ENCODE measurements at places on chromosomes 4 and X.
A peak's percentile ranks its signal among the peaks of the same experiment; 100 is the strongest.

DNA sequence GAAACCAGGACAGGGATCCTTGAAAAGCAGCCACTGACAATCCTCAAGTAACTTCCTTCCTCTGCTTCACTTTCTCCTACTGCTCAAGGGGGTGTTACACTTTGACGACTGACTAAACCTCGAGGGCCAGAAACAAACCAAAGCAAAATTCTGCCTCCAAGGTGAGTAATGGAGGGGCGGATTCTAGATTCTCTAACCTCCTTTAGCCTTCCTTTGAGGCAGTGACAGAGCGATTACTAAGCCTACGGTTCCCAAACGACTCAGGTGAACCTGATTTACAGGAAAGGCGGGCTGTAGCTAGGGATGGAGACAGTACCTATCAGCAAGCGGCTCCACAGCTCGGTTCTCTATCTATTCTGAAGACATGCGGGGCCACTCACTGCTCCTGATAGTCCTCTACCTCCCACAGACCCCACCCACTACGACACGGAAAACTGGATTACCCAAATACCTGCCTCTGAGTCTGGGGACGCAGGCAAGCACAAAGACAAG lies 487 bp downstream of the TBCK start:
- no peak for DNase-seq

GRCh38 chr4:41369680-41370079 lies 113.0 kb downstream of the UCHL1 start:
- peak; percentile 63 for DNase-seq

DNA sequence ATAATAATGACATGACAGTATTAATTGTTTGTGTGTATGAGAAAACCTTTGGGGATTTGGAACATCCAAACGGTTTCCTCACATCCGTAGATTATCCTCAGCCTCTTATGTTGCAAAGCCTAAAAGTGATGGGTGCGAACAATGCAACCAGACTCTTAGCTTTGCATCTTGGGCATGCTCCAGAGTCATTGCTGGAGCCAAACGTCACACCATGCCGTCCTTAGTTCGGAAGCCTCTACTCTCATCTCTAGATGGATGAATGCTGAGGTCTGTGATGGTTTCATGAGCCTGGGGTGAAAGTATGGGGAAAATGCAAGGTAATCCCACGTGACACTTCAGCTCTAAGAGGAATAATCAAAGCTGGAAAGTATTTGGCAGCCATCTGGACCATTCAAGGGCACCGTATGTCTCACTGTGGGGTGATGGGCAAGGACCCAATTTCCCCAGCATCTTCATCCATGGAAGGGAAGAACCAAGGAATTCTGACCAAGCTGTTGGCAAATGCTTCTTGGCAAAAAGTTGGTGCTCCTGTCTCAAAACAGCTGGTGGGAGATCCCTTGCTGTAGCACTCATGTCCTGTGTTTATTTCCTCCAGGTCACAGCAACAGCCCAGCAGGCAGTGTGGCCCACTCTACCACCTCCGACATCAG lies 6.3 kb upstream of the RTL5 start:
- peak; percentile 51 for DNase-seq

GRCh38 chrX:42079968-42080367 lies 156.6 kb upstream of the CASK start:
- DNase-seq: no peak

DNA sequence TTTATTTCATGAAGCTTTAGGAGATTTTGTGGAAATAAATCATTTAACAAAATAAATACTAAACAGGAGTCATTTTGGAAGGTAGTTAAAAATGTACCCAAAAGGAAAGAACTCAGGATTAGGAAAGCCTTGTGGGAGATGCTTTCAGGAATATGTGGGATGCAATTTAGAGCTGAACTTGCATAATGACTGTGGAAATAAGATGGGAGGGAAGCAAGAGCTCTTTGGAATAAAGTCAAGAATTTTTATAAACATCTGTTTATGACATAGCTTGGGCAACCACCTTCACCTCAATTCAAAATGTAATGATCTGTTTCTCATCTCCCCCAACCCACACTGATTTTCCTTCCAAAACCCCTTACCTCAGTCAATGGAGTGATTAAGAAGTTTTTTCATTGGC lies 623.8 kb downstream of the FAT4 start:
- no peak for DNase-seq

DNA sequence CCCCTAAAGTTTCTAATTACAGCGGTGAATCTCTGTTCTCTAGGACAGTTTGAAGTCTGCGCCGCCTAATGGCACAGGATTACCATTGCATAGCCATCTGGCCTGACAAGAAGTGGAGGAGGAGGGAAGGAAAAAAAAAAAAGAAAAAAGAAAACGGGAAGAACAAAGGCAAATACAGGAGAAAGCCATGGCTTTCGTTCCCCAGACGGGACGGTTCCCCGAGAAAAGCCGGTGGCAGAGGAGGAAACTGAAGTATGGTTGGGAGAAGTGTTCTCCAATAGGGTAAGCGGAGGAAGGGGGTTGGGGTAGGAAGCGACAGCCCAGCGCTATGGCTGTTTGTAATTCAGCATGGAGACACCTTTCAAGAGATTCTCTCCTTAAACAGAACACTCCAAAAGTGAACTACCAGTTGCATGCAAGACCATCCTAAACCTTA lies 80.8 kb downstream of the HMGN5 start:
- peak; percentile 7 for DNase-seq

GRCh38 chr4:105193536-105193935 lies 46.9 kb downstream of the TET2 start:
- DNase-seq: no peak

DNA sequence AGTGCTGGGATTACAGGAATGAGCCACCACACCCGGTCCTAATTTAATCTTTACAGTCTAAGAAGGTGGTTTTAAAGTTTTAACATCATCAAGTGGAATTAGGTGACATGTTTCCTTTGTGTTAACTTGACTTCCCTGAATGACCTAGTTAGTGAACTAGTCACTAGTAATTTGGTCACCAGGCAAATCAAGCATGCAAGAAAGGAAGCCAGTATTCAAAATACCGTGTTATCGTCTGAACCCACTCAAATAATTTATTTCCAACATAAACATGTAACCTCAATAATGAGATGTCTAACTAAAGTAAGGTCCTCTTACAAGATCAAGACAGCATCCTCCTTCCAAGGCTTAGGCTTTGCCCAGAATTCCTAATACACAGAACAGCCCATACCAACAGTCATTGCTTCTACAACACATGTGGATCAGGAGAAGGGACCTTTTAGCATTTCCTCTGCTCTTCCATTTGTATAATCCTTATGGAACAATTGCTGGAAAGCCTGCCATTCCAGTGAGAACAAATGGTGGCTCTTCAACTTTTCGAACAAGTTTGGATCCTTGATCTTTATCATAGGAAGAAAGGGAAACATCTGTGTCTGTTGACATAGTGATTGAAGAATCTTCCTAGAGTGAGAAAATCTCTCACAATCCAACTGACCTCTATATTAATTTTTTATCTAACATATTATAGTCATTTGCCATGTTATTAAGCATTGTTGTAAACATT lies 97.2 kb downstream of the ANXA3 start:
- no peak for DNase-seq

- no peak for DNase-seq
Measured at GRCh38 chrX:38701073-38701472, 100.2 kb upstream of the MID1IP1 start.

- peak; percentile 92 for DNase-seq
Measured at GRCh38 chr4:74990276-74990875, 57.5 kb downstream of the PARM1 start.

DNA sequence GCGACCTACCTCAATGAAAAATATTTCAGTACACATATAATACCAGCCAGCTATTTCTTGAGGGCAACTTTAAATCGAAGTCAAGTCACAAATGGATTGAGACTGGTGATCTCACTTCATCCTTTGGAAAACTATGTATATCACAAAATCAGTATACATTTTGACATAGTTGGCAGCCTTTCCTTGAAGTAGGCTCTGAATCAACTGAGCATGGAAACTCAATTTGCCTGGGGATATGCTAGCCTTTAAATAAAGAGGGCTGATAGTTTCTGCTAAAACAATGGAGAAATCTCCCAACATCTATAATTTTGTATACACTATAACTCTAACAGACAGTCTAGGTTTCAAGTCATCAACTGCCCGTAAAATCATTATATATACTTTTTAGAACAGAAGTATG lies 282.8 kb upstream of the TENM3 start:
- no peak for DNase-seq

- no peak for DNase-seq
Measured at GRCh38 chrX:74179071-74179470, 124.9 kb upstream of the ZCCHC13 start.

DNA sequence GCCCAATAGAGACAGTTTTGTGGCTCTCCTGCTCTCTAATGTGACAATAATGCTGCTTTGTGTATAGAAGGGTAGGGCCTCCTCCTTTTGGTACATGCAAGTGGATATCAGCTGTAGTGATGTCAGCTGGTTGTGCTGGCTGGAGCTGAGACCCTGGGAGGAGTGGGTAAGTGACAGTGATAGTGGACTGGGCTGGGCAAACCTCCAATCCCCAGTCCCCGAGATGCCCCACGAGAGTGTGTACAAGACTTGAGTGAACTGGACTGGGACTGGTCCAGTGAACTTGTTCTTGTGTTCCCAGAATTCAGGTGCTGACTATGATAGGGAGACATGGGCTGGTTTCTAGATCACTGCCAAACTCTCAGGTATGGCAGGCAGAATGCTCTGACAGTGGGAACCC lies 583.6 kb upstream of the PCDH10 start:
- DNase-seq: no peak

GRCh38 chr4:123916821-123917220 lies 520.2 kb downstream of the SPRY1 start:
- no peak for DNase-seq

DNA sequence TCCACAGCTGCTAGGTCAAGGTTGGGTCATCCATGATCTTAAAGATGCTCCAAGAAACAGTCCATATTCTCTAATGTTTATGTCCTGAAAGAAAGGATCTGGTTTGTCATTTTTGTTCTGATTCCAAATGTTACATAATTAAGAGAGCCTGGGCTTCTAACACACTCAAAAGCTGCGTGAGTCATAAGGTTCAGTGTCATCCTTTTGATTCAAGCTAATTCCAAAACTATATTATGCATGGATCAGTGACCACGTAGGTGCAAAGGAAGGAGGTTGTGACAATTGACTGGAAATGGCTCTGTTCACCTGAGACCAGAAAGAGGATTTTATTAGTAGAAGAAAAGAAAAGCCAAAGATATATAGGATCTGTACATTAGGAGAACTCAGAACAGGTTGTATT lies 268.7 kb upstream of the GK2 start:
- DNase-seq: no peak

GRCh38 chr4:169122422-169122821 lies 112.4 kb upstream of the CBR4 start:
- no peak for DNase-seq

DNA sequence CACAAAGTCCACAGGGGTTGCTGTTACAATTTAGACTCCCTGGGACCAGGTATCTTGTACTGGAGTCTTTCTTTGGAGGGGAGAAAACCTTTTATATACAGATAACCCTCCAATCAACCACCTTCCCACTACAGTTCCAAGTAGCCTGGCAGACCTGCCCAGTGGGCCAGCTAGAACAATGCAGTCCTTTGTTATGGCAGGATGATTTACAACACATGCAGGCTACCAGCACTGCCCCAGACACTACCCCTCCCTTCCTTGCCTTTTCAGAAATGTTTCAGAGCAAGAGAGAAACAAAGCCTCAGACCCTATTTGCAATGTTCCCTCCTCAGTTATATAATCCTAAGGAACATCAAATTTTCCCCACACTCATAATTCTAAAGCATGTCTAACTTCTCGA lies 11.1 kb downstream of the RASL11B start:
- no peak for DNase-seq

DNA sequence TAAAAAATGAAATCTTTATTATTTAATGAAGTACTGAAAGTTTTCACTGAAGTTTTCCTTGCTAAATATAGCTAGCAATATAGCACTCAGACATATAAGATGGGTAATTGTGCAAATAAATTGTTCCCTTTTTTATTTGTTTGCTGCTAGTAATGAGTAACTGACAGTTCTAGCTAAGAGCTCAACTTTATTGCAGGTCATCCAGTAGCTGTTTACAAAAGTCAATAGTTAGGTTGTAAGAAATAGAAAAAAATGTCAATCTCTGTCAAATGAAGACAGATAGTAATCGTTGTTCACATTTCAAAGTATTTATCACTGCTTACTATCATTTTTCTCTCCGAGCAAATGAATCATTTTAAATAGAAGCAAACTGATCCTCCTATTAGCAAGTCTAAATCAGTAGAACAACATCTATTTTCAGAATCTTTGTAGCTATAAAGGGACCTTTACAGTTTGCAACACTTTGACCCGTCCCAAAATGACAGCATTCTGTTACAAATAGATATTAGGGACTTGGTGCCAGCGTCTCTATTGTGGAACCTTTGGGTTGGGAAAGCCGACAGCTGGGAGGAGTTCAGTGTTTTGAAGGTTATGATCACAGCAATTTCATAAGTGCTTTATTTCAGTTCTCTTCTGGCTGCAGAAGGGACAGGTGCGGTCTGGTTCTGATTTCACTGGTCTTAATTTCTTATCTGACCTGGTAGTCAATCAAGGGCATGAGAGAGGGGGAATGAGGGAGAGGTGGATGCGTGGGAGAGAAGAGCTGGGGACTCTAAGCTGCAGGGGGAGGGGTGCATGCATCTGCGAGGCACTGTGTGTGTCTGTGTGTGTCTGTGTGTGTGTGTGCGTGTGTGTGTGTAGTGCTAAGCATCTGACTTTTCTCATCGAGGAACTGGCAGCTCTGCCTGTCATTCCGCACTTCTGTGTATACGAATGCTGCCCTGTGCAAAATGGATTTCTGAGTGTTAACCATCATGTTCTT lies 227.9 kb upstream of the PITX2 start:
- DNase-seq: no peak

DNA sequence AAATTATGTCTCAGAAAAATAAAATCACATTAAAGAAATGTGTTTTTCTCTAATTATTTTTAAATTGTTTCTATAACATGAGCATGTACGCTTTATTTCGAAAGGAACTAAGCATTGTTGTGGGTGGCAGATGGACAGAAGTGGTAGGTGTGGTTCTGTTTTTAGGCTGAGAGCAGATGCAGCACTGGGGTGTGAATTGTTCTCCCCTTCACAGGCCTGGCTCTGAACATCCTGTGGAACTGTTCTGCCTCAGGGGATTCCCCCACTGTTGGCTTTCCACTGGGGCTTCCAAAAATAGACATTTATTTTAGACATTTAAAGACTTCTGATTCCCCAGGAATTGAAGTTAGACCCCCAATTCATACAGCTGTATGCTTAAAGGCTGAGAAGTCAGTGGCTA lies 41.9 kb upstream of the PDHA2 start:
- no peak for DNase-seq

GRCh38 chr4:87333267-87333666 lies 10.6 kb upstream of the HSD17B13 start:
- no peak for DNase-seq

GRCh38 chr4:124713185-124713592 lies 657 bp upstream of the ANKRD50 start:
- DNase-seq: peak; percentile 20

- DNase-seq: no peak
Measured at GRCh38 chrX:41542536-41542935, 95.4 kb downstream of the NYX start.

- DNase-seq: no peak
Measured at GRCh38 chrX:46327566-46328115, 217.6 kb downstream of the ZNF674 start.

All from NCI-H446 treated with DMSO at 0.1 percent for 48 hours (cell line).